ENCODE measurements at places on chromosomes 5 and 9.

DNA sequence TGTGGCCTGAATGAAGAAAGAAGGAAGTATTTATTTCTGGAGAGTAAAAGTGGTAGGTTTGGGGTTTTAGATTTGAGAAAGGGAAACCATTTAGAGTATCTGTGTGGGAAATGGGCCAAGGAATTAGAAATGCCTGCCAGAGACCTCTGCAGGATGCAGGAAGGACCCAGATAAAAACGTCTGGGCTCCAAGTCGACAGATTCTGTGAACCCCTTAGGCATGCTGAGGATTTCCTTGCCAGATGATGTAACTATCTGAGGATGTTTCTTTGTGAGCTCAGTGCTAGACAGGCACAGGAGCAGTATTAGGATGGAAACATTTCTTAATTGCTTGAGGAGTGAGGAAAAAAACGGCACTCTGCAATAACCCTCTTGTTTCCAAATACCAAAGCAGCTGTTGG, 251.8 kb upstream of the DMRT1 start:
- H3K27ac ChIP-seq: no peak overlapping the region
- DNase-seq: no peak
- H3K4me1 ChIP-seq: no peaks in the 10 kb centered on the region
- no peak overlapping the region for H3K4me3 ChIP-seq
- H3K36me3 ChIP-seq: no peaks in the 10 kb centered on the region

GRCh38 chr9:212297-212696, 2.4 kb upstream of the DOCK8 start:
- no peak overlapping the region for H3K4me3 ChIP-seq
- peaks cover 9% of the 10 kb centered on the region for H3K4me1 ChIP-seq
- H3K36me3 ChIP-seq: no peaks in the 10 kb centered on the region
- no peak for DNase-seq

- H3K4me1 ChIP-seq: no peaks in the 10 kb centered on the region
- no peaks in the 10 kb centered on the region for H3K36me3 ChIP-seq
- no peaks in the 10 kb centered on the region for H3K27me3 ChIP-seq
- no peak overlapping the region for H3K4me3 ChIP-seq
- DNase-seq: no peak
Measured at GRCh38 chr9:68522954-68523353, 17.7 kb downstream of the TMEM252 start.

GRCh38 chr9:129432297-129433154, 188.4 kb downstream of the C9orf50 start:
- H3K27me3 ChIP-seq: no peaks in the 10 kb centered on the region
- DNase-seq: no peak
- H3K4me1 ChIP-seq: peaks cover 11% of the 10 kb centered on the region

DNA sequence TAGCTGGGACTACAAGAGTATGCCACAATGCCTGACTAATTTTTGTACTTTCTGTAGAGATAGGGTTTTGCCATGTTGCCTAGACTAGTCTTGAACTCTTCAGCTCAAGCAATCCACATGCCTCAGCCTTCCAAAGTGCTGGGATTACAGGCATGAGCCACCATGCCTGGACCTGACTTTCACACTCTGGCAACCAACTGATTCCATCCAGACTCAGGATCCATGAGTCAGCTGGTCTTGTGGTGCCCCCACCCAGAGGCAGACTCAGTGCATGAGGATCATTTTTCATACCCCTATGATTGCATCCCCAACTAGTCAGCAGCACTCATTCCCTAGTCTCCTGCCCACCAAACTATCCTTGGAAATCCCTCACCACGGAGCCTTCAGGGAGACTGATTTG, 375.9 kb downstream of the ANXA1 start:
- no peak overlapping the region for H3K4me3 ChIP-seq
- DNase-seq: no peak
- H3K27me3 ChIP-seq: no peaks in the 10 kb centered on the region
- no peaks in the 10 kb centered on the region for H3K4me1 ChIP-seq
- H3K36me3 ChIP-seq: no peaks in the 10 kb centered on the region

DNA sequence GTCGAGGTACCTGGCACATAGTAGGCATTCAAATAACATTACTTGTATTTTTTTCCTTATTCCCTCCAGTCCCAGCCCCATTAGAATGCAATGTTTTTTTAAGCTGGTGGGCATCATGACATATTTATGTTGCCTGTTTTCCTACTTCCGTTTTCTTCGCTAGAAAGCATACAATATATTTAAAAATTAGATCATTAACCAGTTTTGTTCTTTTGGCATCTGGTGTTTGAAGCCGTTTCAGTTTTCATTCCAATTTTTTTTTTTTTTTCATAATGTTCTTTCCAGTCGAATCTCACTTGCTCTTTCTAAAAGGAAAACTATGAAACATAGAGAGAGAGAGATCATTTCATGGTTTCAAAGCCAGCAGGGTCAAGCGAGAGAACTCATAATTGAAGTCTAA, 228.3 kb upstream of the C9orf72 start:
- no peaks in the 10 kb centered on the region for H3K4me1 ChIP-seq
- no peaks in the 10 kb centered on the region for H3K27me3 ChIP-seq
- H3K27ac ChIP-seq: no peak overlapping the region
- no peak overlapping the region for H3K4me3 ChIP-seq

GRCh38 chr9:136881691-136882108, 4.6 kb upstream of the TRAF2 start:
- no peak for DNase-seq
- peak overlapping the region; percentile 57 for H3K4me3 ChIP-seq
- H3K4me1 ChIP-seq: peaks cover 33% of the 10 kb centered on the region
- H3K27me3 ChIP-seq: no peaks in the 10 kb centered on the region

DNA sequence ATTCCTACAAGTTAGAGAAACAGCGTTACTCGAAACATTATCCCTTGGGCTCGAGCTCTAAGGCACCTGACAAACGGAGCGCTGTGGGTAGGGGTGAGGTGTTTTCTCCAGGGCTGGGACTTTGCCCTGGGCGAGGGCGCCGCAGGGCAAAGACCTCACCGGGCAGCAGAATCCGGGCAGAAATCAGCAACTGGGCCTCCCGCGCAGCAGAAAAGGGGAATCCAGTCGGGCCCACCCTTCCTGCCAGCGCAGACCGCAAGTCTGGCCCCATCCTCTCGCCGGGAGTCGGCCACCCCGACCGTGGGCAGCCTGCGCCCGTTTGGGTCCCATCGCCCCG, 430 bp upstream of the MSH3 start:
- no peaks in the 10 kb centered on the region for H3K27me3 ChIP-seq
- no peak for DNase-seq
- peak overlapping the region; percentile 32 for H3K27ac ChIP-seq
- peaks cover 6% of the 10 kb centered on the region for H3K36me3 ChIP-seq

DNA sequence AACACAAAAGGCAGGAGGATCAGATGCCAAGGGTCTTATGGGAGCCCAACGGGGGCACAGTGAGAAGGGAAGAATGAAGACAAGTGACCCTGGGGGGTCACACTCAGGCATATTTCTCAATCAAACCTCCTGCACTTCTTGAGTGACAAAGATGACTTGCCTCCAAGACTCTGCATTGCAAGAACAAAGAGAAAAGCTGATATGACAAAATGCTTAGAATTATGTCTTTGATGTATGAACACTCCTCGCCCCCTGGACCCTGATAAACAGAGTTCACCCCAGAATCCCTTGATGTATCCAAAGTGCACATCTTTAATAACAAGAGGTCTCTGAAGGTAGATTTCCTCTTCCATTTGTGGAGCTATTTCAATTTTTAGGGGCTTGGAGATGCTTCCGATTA, 146.5 kb downstream of the C5orf15 start:
- no peak overlapping the region for H3K27ac ChIP-seq
- no peaks in the 10 kb centered on the region for H3K27me3 ChIP-seq
- no peak for DNase-seq
- no peaks in the 10 kb centered on the region for H3K4me1 ChIP-seq
